ENCODE measurements at places on chromosomes 5 and 9.

GRCh38 chr9:120646948-120647347, 67.0 kb upstream of the CDK5RAP2 start:
- DNase-seq, result no peak

GRCh38 chr5:124839371-124839998, 93.0 kb upstream of the ZNF608 start:
- no peak for DNase-seq

DNA sequence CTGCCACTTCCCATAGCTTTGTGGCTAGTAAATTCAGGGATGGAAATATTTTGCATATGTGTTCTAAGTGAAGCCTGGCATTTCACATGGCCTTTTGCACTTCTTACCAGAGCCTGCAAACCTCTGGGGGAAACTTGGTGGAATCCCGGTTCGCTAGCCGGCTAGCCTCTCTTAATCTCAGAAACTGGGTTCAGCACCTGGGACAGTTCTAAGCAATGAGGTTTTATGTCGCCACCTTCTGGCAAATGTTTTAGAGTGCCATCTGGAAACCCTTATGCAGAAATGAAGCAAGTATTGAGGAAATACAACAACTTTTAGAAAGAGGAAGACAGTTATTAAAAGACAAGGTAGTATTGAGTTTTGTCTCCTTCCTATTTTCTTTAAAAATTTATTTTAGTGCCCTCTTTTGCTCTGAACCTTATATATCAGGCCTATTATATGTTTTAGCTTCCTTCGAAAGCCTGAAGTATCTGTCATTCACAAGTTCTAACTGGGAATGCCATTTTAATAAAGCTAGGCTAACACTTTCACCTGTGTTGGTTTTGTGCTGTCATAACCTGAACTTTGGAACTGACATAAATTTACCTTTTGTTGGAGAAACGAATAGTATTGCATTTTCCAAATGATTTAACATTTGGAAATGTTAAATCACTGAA, 963 bp upstream of the HTR1A start:
- no peak for DNase-seq

GRCh38 chr5:131272724-131273123, 8.9 kb downstream of the CDC42SE2 start:
- DNase-seq, result no peak

GRCh38 chr9:93677048-93677571, 100.7 kb downstream of the PHF2 start:
- no peak for DNase-seq

DNA sequence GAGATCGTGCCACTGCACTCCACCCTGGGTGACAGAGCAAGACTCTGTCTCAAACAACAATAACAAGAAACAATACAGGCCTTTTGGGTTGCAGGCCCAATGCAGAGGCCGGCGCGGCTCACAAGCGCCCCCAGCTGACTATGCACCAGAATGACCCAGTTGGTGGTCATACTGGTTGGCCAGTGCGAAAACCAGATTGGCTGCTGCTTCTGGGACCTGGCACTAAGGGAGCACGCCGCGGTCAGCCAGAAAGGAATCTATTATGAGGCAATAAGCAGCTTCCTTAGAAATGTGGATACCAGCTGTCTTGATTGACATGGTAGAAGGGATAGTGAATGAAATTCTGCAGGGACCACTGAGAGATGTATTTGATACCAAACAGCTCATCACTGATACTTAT, 35.0 kb downstream of the RANBP17 start:
- DNase-seq, result no peak

DNA sequence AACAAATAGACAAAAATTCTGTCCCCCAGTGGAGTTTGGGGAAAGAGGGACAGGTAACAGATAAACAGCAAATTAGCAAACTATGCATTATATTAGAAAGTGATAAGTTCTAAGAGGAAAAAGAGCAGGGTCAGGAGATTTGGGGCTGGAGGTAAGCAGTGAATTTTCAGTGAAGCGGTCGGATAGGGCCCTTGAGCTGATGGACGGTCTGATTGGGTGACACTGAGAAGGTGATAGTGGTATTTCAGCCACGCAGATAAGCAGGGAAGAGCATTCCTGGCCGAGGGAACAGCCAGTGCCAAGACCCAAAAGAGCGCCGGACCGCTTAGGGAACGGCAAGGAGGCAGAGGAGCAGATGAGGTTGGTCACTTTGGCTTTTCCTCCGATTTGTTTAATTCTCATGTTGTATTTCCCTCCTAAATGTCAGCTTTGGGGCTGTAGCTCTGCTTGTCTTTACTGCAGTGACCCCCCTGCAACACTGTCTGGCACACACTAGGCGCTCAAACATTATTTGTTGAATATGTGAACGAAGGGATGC, 1.1 kb upstream of the PTPN3 start:
- no peak for DNase-seq

DNA sequence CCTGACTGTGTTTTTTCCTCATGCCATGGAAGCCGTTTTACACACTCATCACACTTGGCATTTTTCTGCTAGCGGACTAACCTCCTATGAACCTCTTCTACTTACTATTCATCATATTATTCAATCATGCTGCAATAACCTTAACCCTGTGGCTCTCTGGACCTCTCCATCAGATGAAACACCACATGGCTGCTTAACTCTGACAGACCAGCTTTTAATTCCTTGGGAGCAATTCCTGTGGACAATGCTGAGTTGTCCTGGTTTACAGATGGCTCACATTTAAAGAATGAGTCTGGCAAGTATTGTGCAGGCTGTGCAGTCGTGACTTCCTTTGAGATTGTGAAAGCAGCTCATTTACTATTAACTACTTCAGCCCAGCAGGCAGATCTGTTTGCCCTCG, 9.0 kb downstream of the OR1J1 start:
- DNase-seq, result no peak

DNA sequence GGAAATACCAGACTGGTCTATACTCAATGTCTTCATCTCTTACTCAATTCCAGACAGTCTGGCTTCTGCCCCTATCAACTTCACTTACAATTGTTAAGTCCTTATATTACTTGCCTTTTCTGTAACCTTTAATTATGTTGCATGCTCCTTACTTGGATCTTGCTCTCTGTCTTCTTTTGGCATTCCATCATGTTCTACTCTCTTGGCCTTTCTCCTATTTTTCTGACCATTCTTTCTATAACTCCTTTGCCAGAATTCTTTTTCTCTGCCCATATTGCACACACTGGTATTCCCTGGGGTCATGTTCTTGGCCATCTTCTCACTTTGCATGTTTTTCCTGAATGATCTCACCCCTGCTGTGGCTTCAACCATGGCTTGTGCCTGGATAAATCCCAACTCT, 209.8 kb upstream of the ZNF462 start:
- no peak for DNase-seq

DNA sequence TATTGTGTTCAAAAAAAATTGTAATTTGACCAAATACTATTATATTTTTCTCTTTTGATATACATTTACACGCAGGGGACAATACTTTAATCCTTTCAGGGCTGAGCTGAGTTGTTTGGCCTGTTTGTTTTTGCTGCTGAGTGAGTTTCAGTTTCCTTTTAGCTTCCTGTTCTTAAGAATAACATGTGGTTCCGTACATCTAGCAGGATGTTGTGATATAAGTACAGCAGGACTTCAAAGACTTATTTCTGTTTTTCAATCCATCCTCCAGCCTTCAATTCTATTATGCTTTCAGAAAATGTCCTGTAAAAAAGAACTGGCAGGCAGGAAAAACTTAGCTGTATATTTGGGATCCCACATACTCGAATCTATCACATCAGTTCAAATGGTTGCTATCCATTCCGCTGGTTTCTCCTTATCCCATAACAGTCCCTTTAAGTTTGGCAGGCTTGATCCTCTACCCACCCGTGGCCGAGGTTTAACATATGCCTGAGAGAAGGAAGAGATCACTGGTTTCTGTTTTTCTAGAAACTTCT, 1037.3 kb upstream of the ACO1 start:
- DNase-seq, result no peak

GRCh38 chr5:124162767-124163532, 583.5 kb downstream of the ZNF608 start:
- DNase-seq, result no peak

DNA sequence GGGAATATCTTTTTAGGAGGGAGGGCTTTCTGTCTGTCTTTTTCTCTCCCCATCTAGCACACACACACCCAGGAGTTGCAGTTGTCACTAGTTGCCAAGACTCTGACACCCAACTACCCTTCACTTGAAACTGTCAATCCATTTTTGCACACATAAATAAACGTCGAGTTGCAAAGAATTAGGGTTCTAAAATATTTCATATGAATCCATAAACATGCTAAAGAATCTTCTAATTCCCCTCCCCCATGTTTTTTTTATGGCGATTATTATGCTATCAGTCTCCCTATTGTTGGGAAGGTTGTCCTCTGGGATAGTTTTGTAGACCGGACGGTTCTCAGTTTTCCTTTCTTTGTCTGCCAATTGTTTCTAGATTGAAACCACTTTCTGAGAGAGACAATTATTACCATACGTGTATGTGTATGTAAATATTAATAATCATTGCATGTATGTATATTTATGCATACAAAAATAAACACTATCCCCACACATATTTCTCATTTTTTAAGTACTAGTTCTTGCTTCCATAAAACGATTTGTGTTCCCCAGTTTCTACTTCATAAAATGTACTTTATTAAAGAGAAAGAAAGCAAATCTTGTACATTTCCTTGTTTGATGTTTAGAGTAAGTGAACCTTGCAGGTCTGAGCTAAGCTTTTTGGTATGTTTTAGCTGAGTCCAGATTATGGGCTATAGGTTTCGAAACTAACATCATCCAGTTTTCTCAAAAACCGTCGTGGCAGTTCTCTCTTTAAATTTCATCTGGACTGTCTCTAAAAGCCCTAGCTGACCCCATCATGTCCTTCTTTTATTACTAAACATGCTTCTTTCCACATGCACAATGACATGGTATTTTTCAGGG, 165.0 kb upstream of the MPDZ start:
- no peak for DNase-seq

DNA sequence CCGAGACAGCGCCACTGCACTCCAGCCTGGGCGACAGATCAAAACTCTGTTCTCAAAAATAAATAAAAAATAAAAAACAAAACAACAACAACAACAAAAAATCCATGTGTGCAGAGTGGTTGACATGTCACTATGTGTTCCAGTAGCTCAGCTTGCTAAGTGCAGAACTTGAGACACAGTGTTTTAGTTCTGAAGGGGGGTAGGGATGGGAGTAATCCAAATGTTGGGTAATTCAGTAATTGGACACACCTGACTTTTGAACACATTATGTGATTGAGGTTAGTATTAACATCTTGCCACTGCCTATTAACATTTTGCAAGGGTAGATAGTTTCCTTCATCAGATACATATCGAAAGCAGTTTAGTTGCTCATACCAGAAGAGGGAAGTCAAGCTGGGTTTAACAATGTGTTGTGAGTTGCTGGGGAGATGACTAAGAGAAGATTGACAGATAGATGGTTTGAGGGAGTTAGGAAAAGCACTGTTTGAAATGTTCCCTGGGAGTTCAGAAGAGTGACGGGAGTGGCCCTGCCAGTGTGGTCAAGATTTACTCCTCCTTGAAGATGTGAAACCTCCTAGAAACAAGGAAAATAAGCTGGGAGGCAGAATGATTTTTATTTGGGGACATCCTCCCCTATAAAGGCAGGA, 928 bp downstream of the HACD4 start:
- DNase-seq, result no peak

- no peak for DNase-seq
Measured at GRCh38 chr5:111488353-111488752, 24.0 kb downstream of the STARD4 start.

DNA sequence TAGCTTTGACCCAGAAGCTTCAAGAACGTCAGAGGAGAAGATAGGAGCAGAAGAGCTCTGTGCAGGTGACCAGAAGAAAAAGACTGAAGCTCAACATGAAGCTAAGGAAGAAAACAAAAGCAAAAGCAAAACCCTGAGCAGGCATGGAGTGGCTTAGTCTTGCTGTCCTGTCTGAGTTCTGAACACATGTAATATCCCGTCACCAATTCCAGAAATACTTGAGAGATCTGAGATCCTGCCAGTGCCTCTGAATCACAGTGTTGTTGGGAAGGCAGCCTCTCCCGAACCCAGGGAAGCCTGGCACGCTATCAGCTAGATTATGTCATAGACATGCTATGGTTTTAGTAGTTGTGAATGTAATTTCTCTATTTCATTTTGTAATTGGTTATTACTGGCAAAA, 235.7 kb downstream of the ICE1 start:
- DNase-seq, result no peak

GRCh38 chr5:76999451-76999850, 30.8 kb upstream of the AGGF1 start:
- no peak for DNase-seq

- DNase-seq, result no peak
Measured at GRCh38 chr9:107918749-107919148, 429.2 kb upstream of the KLF4 start.

DNA sequence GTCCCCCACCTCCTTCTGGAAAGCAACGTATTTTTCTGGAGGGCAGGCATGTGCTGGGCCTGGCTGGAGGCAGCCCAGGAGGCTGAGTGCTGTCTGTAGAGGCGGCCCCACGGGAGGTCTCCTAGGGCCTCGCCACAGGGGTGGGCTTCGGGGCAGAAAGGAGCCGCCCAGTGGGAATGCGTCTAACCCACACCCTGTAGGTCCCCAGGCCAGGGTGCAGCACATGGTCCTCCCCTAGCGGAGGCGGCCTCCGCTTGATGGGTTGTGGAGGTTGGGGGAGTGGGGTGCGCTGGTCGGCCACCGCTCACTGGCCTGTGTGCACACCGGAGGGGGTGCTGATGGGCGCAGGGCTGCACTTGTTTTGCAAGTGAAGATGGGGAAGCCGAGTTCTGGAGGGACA, 48.3 kb upstream of the UBAC1 start:
- no peak for DNase-seq

DNA sequence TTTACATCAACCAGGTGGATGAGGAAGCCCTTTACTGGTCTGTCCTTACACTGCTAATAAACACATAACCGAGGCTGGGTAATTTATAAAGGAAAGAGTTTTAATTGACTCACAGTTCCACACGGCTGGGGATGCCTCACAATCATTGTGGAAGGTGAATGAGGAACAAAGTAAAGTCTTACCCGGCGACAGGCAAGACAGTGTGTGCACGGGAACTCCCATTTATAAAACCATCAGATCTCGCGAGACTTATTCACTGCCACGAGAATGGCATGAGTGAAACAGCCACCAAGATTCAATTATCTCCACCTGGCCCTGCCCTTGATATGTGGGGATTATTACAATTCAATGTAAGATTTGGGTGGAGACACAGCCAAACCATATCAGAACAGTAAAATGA, 67.3 kb upstream of the GRAMD2B start:
- no peak for DNase-seq

DNA sequence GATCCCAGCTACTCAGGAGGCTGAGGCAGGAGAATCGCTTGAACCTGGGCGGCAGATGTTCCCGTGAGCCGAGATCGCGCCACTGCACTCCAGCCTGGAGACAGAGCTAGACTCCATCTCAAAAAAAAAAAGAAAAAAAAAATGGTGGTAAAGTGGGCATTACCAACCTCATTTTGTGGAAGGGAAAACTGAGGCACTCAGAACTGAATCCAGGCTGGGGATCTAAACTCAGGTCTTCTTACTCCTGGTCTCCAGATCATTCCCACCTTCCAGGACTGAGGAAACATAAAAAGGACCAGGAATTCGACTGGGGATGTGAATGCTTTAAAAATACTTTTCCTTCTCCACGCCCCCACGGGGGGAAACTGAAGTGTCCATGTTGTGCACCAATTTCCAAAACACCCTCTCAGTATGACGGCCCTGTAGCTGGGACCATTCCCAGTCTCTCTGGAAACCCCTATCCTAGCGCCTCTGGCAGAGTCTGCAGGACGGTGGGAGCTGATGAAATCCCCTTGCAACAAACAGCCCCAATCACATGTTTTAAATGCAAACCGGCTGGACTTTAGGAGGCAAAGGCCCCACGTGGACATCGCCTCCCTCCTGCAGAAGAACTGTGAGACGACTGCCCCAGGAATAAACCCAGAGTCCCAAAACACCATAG, 8.9 kb upstream of the AKNA start:
- DNase-seq, result no peak

Data from D721Med (cell line).